ENCODE measurements at places on chromosomes 3 and 15.

- no peak for DNase-seq
Observed at GRCh38 chr15:83844742-83845141, 190.8 kb downstream of the ADAMTSL3 start.

DNA sequence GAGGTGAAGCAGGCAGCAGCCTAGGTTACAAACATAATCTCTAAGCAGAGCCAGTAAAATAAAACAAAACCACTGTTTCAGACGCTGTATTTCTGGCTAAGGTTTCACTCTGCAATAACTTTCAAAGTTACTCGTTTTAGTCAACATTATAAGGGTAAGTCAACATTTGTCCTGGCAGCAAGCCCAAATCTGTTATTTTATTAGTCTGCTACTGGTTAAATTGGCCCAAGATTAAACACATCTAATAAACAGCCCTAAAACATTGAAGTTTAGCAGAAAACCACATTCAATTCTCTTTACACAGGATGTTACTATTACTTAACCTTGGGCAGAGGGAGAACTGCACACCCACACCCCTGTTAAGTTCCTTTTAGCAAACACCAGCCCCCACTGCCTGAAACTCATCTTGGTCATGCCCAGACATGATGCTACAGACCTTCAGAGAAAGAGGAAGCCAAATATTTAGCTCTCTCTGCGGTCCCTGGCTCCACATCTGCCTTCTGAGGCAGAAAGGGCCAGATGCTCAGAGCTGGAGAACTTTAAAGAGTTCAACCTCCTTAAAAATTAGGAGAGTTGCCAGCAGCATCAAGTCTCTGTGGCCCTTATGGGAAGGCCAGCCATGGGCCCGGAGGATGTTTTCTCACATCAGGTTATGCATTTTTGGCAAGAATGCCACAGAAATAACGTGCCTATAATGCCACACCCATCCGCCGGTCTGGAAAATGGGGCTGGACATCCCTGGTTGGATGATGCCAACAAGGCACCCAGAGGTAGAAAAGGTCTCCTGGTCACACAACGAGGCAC is 17.9 kb downstream of the ARHGEF3 start:
- no peak for DNase-seq

- DNase-seq: no peak
Observed at GRCh38 chr15:80326270-80326669, 74.3 kb upstream of the CTXND1 start.

DNA sequence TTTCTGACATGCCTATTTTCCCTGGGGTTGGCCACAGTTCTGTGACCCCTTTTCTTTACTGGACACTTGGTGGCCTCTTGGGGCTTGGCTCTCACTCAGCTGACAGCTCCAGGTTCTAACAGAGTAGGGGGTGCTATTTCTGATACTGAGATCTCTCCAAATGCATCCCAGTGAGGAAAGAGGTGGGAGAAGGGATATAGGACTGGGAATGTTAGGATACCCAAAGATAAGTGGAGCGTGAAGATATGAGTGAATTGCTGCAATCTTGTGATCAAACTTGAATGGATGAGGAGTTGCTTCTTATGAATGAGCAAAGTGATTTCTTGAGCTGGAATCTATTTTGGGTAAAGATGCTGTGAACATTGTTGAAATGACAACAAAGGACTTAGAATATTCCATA is 74.6 kb downstream of the ATP2B2 start:
- no peak for DNase-seq

DNA sequence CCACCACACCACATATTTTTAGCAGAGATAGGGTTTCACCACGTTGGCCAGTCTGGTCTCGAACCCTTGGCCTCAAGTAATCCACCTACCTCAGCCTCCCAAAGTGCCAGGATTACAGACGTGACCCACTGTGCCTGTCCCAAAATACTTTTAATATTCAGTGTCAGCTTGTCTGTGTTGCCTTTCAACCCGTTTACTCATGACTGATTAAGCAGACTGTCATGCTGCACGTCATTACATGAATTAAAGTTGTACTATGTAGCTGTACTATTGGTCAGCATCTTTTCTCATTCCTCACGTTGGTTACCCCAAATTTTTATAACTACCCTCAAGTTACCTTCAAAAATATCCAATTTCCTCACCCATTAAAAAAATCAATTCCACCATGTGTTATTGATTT is 48.7 kb upstream of the GADL1 start:
- no peak for DNase-seq

DNA sequence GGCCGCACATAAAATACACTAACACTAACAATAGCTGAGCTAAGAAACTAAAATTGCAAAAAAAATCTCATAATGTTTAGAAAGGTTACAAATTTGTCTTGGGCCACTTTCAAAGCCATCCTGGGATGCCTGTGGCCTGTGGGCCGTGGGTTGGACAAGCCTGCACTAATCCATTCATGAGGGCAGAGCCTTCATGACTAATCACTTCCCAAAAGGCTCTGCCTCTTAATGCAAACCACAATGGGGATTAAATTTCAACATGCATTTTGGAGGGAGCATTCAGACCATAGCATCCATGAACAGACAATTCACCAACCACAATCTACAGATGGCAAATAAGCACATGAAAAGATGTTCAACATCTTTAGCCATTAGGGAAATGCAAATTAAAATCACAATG is 128.2 kb downstream of the SUCLG2 start:
- DNase-seq: no peak

DNA sequence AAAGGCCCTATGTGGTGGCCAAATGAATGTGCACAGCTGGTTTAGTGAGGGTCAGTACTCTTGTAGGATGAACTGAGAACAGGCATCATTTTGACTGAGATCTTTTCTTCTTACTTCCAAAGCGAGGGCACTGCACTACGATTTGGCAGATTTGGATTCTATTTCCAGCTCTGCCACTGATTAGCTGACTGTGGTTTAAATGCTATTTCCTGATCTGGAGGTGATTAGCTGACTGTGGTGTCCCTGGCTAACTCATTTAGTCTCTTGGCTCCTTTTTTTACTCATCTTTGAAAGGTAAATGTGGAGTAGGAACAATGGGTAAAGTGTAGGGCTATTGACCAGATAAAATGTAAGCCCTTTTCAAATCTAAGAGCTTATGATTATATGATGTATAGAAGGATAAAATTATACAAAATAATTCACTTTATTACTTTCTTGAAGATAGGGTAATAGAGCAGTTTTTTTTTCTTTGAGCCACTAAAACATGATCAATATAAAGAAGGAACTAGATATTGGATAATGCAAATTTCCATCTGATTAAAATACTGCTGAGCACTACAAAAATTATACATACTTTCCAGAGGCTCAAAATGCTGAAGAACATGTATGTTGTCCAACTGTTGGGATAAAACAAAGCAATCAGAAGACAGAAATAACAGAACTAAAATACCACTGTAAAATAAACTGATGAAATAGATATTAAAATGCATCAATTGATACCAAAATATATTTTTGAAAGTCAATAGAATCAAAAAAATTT is 39.7 kb upstream of the PLOD2 start:
- no peak for DNase-seq

DNA sequence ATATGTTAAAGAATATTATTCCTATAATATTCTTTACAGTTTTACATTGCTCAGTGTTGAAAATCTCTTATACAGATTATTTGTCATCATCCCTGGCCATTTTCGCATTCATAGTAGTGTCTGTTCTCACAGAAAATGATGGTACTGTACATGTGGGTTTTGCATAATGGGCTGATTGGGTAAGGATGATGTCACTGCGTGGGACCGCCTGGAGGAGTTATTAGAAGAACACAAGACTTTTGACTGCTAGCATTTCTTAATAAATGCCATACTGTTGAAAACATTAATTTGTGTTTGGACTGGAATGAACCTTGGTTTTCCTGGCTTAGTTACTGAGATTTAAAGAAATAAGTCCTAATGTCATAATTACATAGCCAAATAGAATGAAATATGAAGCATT is 20.3 kb downstream of the LRCH3 start:
- DNase-seq: no peak

- DNase-seq: no peak
Observed at GRCh38 chr15:66474963-66475362, 22.6 kb downstream of the SNAPC5 start.
